Gastrocnemius medialis (tissue), 4 donors: ENCODE measurements at places on chromosomes 12 and 14. TPM values are rescaled to one million over a fixed set of nuclear protein-coding genes. Genes with fewer than 3 reads are reported as not detected.

The DEGS2 gene
- not detected for total RNA-seq

The COCH gene
- total RNA-seq: 2.0 TPM

- no peak for DNase-seq
- no peak overlapping the region for H3K4me3 ChIP-seq
- peaks cover 5% of the 10 kb centered on the region for H3K4me1 ChIP-seq
- H3K27me3 ChIP-seq: no peaks in the 10 kb centered on the region
- no peak overlapping the region for H3K27ac ChIP-seq
Measured at GRCh38 chr14:68113343-68113930, 293.9 kb downstream of the RAD51B start.

- no peaks in the 10 kb centered on the region for H3K4me1 ChIP-seq
- no peak for DNase-seq
- H3K36me3 ChIP-seq: no peaks in the 10 kb centered on the region
- H3K4me3 ChIP-seq: no peak overlapping the region
- H3K27me3 ChIP-seq: no peaks in the 10 kb centered on the region
- no peak overlapping the region for H3K27ac ChIP-seq
Measured at GRCh38 chr12:89891933-89892332, 183.3 kb upstream of the ATP2B1 start.

DNA sequence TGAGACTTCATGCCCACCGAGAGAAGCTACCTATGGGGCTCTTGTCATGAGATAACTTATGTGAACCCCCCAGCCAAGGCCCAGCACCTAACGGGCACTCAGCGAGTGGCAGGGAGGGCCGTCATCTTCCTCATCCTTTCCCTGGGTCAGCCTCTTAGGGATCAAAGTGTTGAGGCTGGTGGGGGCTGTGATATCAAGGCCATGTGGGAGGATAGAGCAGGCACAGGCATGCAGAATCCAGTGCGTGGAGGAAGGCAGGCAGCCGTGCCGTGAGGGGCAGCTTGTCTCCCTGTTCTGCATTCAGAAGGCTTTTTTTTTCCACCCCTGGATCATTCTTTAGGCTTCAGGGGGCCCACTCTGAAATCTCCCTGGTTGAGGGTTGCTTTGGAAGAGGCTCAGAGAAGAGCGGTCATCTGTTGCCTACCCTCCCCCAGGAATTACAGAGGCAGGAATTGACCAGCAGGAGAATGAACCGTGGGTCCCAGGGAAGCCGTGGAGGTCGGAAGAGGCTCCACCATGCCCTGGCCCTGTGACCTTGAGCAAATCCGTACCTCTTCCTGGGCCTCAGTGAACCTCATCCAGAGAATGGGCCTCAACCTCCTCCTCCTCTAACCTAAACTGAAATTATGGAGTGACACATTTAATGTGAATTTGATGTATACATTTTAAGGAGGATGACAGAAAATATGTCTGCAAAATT lies 62.8 kb downstream of the BEGAIN start:
- H3K36me3 ChIP-seq: peaks cover 9% of the 10 kb centered on the region
- H3K27me3 ChIP-seq: no peaks in the 10 kb centered on the region
- H3K27ac ChIP-seq: no peak overlapping the region
- no peaks in the 10 kb centered on the region for H3K4me1 ChIP-seq
- DNase-seq: no peak

The VSIG10 gene
- 22.1 TPM for total RNA-seq

DNA sequence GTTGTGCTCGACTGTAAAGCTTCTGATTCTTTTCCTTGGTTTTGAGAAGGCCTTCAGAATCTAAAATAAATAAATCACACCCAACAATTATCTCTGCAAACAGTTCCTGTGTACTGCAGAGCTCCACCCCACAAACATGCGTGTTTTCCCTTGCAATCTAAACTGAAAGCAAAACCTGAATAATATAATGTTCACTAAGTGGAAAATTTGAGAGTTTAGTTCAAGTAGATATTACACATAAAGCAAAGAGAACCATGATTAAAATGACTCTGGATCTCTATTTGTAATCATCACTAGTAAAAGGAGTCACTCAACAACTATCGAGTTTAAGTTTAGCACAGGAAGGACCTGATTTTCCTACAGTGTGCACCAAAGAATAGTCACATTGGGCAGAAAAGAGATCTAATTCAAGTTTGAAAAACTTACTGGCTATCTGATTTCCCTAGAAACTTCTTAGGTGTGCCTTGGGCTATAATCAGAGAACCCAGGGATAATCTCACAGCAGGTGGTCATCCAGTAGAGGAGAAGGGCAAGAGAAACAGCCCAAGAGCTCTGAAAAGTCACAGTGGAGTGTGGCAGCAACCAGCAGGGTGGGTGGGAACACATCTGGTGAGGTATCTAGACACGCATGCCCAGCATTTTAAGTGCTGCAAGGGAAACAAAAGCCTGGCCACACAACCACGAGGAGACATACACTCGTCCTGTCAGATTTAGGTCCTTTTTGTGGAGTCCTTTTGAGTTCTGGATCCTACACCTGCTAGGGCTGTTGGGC lies 25.4 kb downstream of the ATG14 start:
- H3K4me3 ChIP-seq: no peak overlapping the region
- H3K27me3 ChIP-seq: no peaks in the 10 kb centered on the region
- H3K27ac ChIP-seq: peak overlapping the region; percentile 89

The DNAH10 gene
- total RNA-seq: not detected

DNA sequence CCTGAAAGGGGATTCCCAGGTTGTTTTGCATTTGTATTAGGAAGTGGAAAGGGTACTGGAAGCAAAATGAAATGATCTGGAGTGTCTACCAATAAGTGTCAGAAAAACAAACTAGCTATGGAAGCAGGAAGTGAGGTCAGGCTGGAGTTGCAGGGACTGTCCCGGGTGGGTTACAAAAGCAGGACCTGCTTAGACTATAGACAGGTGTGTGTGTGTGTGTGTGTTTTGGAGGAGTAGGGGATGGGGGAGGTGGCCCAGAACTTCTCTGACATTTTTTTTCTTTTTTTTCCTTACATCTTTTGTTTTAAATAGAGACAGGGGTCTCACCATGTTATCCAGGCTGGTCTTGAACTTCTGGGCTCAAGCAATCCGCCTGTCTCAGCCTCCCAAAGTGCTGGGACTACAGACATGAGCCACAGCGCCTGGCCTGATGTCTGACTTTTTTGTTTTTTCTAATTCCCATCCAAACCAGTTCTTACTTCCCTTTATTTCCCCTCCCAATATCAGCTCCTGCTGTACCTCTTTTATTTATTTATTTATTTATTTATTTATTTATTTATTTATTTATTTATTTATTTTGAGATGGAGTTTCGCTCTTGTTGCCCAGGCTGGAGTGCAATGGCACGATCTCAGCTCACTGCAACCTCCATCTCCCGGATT lies 512 bp upstream of the RND1 start:
- H3K27me3 ChIP-seq: peaks cover 10% of the 10 kb centered on the region
- H3K4me3 ChIP-seq: peak overlapping the region; percentile 74
- peaks cover 5% of the 10 kb centered on the region for H3K4me1 ChIP-seq
- no peaks in the 10 kb centered on the region for H3K36me3 ChIP-seq

- H3K4me3 ChIP-seq: no peak overlapping the region
- DNase-seq: no peak
- H3K36me3 ChIP-seq: no peaks in the 10 kb centered on the region
- H3K27ac ChIP-seq: peak overlapping the region; percentile 96
Measured at GRCh38 chr14:73774671-73775070, 60.5 kb upstream of the PNMA1 start.

GRCh38 chr14:94888121-94888520 lies 118.2 kb upstream of the GSC start:
- H3K27ac ChIP-seq: no peak overlapping the region
- H3K36me3 ChIP-seq: no peaks in the 10 kb centered on the region
- no peaks in the 10 kb centered on the region for H3K27me3 ChIP-seq
- no peak overlapping the region for H3K4me3 ChIP-seq

- H3K27ac ChIP-seq: no peak overlapping the region
- no peak overlapping the region for H3K4me3 ChIP-seq
- no peak for DNase-seq
- no peaks in the 10 kb centered on the region for H3K36me3 ChIP-seq
- H3K27me3 ChIP-seq: peaks cover 31% of the 10 kb centered on the region
- H3K4me1 ChIP-seq: no peaks in the 10 kb centered on the region
Measured at GRCh38 chr12:132367071-132367851, 37.9 kb upstream of the GALNT9 start.

GRCh38 chr12:119710965-119711551 lies 43.1 kb downstream of the PRKAB1 start:
- no peaks in the 10 kb centered on the region for H3K27me3 ChIP-seq
- H3K27ac ChIP-seq: no peak overlapping the region
- H3K4me1 ChIP-seq: peaks cover 27% of the 10 kb centered on the region

DNA sequence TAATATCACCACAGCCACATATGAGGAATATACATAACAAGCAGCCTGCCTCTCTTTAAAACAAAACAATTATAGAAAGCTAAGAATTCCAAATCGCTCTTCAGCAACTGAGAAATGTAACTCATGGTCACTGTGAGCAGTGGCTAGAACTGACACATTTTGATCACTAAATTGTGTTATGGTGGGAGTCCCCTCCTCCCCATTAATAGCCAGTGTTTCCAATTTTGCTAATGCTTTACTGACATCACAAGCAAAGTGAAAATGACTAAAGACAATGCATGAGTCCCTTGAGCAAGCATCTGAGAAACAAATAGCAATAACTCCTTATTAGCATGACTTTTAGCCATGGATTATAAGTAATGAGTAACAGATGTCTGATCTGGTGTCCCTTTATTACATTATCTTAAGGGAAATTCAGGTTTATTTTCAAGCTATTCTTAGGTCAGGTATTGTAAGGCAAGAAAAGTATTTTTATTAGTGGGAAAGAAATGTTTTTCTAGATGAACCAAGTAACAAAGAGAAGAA lies 148.3 kb downstream of the KCNH5 start:
- no peaks in the 10 kb centered on the region for H3K4me1 ChIP-seq
- no peak overlapping the region for H3K4me3 ChIP-seq
- DNase-seq: no peak
- no peaks in the 10 kb centered on the region for H3K27me3 ChIP-seq
- no peak overlapping the region for H3K27ac ChIP-seq

DNA sequence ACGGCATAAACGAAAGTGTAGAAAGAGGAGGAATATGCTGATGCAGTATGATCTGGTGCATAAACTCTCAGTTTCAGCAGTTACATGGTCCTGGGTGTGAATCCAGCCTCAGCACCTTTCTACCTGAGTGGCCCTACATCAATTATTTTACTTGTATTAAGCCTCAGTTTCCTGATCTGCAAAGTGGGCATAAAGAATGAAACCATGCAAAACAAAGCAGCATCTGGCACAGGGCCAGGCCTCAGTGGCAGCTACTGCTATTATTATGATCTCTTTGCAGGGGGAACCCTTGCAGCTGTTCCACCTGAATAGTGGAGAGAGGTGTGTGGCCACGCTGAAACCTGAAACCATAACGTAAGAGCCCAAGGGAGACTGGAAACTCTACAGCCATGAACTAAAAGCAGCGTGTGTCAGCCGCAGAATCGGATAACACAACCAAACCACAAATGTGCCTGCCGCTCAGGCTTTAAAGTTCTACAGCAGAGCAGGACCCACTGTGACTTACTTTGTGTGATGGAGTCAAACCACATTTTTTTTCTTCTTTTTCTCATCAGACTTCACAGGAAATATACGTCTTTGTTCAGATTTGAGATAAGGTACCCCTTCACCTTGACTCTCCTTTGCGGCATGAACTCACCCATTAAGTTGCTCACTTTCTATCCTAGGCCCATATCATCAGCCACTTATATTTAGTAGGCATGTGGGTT lies 29.2 kb upstream of the FOS start:
- peaks cover 35% of the 10 kb centered on the region for H3K4me1 ChIP-seq
- H3K27me3 ChIP-seq: no peaks in the 10 kb centered on the region
- H3K4me3 ChIP-seq: no peak overlapping the region
- H3K27ac ChIP-seq: peak overlapping the region; percentile 96
- DNase-seq: peak; percentile 85

The BDKRB1 gene
- not detected for total RNA-seq

GRCh38 chr14:67679006-67679405 lies 4.6 kb upstream of the VTI1B start:
- H3K27ac ChIP-seq: no peak overlapping the region
- H3K36me3 ChIP-seq: no peaks in the 10 kb centered on the region
- peaks cover 5% of the 10 kb centered on the region for H3K4me1 ChIP-seq
- no peak for DNase-seq

- H3K27me3 ChIP-seq: no peaks in the 10 kb centered on the region
- peaks cover 6% of the 10 kb centered on the region for H3K4me1 ChIP-seq
- H3K36me3 ChIP-seq: no peaks in the 10 kb centered on the region
Measured at GRCh38 chr14:56112781-56113180, 5.4 kb upstream of the PELI2 start.

DNA sequence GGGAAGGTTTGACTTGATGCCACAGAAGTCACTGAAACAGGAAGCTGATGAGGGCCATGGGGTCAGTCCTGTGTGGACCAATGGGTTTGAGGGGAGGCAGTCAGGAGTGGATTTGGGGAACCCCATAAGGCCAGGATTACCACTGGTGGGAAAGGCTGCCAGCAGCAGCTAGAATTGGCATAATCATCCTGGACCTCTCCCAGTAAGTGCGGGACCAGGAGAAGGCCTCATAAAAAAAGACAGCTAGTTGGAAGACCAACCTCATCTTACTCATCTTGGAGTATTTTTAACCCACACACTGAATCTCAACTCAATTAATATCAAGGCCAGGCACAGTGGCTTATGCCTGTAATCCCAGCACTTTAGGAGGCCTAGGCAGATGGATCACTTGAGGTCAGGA lies 22.7 kb downstream of the TBX3 start:
- no peak for DNase-seq
- no peaks in the 10 kb centered on the region for H3K36me3 ChIP-seq
- H3K27me3 ChIP-seq: peaks cover 20% of the 10 kb centered on the region
- no peak overlapping the region for H3K4me3 ChIP-seq
- no peak overlapping the region for H3K27ac ChIP-seq

The PZP gene
- total RNA-seq: not detected

The FITM1 gene
- 45.3 TPM for total RNA-seq

DNA sequence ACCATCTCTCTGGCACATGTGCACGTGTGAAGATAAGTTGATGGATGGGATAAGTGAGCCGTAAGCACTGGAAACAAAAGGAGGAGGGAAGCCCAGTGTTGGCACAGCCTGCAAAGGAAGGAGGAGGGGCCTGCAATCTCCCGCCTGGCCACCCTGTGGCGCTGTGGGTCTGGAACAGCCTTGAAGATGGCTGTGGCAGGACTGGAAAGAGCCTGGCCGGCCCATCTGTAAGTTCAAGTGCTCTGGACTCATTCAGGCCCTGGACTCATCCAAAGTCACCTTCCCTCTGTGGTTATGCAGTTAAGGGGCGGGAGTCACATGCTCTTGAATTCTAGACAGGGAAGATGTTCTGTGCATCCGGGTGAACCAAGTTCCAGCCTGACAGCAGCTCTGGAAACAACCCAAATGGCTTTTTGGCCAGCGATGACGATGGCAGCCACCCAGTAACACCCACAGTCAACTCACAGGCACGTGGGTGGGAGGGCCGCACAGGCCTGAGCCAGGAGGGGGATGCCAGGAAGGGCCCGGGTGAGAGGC lies 50.4 kb downstream of the CHGA start:
- H3K4me1 ChIP-seq: no peaks in the 10 kb centered on the region
- no peaks in the 10 kb centered on the region for H3K27me3 ChIP-seq
- peaks cover under 1% of the 10 kb centered on the region for H3K36me3 ChIP-seq
- H3K4me3 ChIP-seq: no peak overlapping the region
- H3K27ac ChIP-seq: no peak overlapping the region

GRCh38 chr12:2922329-2922728 lies 31.6 kb downstream of the TULP3 start:
- DNase-seq: no peak
- H3K4me1 ChIP-seq: peaks cover 5% of the 10 kb centered on the region
- no peak overlapping the region for H3K27ac ChIP-seq
